Iris pigment epithelial cell (primary cell): ENCODE measurements at places on chromosomes 5 and 9.

- peak; percentile 89 for DNase-seq
Observed at GRCh38 chr9:33165263-33166151, 1.6 kb downstream of the B4GALT1 start.

GRCh38 chr5:132539716-132540115 is 3.6 kb downstream of the IL5 start:
- no peak for DNase-seq

DNA sequence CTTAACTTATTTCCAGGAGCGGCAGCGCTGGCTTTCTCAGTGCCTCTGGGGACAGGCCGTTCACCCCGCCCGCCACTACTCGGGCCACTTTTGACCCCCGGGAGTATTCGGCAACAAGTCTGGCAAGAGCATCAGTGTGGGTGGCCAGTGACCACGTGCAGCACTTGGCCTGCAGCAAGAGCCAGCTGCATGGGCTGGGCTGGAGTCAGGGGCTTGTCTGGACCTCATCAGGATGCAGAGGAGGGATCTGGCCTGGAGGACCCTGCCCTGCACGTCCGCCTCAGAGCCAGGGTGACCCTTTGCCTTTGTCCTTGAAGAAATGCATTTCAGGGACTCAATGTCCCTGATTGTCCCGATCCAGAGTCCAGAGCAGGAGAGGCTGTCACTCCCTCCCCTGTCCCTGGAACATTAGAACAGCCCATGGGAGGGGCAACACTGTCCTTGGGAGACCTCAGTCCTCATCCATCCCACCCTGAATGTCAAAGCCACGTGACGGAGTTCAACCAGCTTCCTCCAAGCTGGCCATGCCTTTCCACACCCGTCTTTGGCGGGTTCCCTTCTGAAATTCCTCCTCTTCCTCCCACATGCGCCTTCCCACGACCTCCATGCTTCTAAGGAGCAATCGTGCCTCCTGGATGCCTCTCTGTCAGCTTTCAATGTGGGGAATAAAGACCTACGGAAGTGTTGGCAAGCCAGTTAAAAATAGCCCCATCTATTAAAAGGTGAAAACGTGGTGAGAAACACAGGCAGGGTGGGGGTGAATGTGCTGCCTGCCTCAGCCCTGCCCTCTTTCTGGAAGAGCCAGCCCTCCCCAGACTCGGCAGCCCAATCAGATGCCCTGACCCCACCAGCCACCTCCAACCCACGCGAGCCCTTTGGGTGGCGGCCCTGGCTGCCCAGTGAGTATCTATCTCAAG is 99.0 kb downstream of the OLFM1 start:
- DNase-seq = no peak

DNA sequence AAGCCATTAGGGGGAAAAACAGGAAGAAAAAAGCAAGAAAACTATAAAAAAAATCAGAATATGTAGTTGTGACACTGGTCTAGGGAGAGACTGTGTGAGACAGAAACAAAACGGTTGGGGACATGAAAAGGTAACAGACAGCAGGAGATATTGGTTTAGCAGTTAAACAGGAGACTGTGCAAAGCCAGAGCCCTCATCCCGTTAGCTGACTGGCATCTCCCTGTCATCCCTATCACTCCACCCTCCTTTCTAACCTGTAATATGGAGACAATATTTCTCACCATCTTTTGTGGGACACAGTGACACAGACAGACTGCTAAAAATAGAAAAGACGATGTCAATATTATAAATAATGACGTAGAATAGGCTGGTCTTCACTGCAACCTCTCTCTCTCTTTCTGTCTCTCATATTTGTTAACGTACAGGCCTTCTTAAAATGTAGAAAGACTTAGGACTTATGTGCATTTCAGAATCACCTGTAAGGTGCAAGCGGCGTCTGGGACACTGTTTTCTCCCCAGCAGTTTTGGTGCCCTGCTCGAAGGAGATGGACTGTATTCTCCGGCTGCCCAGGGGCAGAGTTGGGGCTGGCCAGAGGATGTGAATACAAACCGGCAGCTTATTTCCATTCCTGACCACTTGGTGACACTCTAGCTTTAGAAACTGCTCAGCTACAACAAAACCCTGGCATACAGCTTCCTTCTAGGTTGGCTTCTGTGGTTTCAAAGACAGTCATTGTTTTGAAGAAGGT is 190.6 kb downstream of the MAT2B start:
- peak; percentile 85 for DNase-seq

DNA sequence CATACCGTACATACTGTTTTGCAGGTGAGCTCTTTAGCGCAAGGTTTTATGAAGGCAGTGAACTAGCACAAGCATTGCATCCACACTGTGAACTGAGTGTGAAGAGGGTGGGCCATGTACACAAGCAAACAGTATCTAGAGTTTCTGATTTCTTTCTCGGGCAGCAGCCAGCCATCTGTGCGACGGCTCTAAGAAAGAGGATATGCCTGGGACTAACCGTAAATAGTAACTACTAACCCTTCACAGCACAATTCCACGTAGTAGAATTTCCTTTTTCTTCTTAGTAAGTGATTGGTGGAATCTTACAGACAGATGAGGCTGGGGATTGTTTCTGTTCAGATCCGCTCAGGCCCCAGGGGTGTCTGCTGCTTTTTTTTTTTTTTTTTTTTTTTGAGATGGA is 89.0 kb downstream of the DRD1 start:
- no peak for DNase-seq

GRCh38 chr9:93136011-93136440 is 2.0 kb upstream of the NINJ1 start:
- DNase-seq = peak; percentile 83

DNA sequence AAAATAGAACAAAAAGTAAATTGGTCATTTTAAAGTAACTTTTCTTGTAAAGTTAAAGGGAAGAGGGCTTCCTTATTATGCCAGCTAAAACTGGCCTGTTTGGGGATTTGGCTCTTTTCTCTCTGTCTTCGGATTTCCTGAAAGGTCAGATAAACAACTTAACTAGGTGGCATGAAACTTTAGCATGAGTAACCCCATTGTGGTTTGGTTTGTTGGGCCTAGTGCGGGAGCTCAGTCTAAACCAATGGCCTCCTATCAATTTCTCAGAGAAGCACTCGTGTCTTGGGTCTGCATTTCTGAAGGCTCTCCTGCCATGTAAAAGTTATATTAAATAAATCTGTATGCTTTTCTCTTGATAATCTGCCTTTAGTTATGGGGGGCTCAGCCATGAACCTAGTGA is 48.5 kb upstream of the ANKH start:
- no peak for DNase-seq

DNA sequence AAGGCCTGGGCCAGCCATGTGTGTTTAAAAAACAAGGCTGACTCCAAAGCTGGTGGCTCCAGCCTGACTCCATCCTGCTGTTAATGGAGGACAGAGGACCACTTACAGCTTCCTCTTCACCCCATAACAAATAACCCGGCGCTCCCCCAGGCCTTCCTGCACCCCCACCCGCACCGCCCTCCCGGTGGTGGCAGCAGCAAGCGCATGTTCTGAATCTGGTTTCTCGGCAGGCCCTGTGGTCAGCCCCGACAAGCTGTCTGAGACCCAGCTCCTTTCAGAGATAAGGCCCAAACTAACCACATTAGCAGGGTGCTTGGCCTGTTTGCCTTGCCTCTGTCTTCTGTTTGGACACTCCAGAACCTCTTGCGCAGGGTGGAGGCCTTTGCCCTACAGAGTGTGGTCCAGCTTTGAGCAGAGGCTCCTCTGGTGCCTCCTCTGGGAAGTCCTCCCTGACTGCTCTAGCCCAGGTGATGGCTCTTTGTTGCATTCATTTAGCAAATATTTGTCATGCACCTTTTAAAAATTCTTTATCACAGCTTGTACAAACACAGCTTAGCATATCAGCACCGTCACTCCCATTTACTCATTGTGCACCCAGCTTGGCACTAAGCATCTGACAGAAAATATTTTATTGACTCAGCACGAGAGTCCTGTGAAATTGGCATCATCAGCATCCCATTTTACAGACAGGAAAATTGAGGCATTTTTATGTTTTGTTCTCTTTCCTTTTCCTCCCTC is 78.4 kb downstream of the NDFIP1 start:
- DNase-seq = no peak

DNA sequence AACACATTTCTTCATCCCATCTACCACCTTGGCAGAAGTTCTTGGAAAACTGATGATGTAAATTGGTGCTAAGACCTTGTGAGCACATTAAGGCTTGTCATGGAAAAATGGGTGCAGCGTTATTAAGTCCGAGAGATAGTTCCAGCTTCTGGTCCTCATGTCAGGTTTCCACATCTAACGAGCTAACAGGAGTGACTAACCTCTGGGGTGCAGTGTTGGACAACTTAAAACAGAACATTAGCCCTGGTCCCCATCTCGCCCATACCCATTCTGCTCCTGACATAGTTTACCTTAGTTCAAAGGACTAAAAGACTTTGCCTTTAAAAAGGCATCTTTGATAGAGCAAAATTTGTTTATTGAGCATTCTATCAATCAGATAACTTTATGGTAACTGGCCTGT is 128.0 kb downstream of the SLC1A3 start:
- DNase-seq = peak; percentile 36

GRCh38 chr5:173883347-173883924 is 4.7 kb upstream of the CPEB4 start:
- no peak for DNase-seq

GRCh38 chr5:16903480-16904300 is 32.4 kb downstream of the MYO10 start:
- DNase-seq = no peak

GRCh38 chr5:5348135-5348534 is 74.3 kb upstream of the ICE1 start:
- no peak for DNase-seq

GRCh38 chr5:160260881-160261815 is 31.8 kb downstream of the FABP6 start:
- peak; percentile 99 for DNase-seq

DNA sequence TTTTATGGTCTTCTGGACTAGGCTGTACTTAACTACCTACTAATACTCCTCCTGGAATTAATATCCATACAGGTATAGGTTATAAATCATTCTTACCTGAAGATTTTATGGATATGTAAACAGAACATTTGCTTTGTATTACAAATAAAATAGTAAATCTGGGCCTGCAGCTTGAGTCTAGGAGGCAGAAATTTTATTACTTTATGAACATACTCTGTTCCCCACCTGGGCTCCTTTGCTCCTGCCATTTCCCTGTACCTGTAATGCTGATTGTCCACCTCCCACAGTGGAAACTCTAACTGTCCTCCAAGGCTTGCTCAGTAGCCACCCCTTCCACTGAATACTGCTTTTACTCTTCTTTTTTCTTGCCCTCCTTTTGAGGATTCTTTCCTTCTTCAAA is 108.0 kb downstream of the PAM start:
- DNase-seq = no peak

- DNase-seq = no peak
Observed at GRCh38 chr5:142608081-142608480, 77.8 kb downstream of the FGF1 start.

- no peak for DNase-seq
Observed at GRCh38 chr9:127098916-127099553, 23.4 kb downstream of the ANGPTL2 start.

- peak; percentile 27 for DNase-seq
Observed at GRCh38 chr5:67014957-67015400, 181.6 kb downstream of the CD180 start.

DNA sequence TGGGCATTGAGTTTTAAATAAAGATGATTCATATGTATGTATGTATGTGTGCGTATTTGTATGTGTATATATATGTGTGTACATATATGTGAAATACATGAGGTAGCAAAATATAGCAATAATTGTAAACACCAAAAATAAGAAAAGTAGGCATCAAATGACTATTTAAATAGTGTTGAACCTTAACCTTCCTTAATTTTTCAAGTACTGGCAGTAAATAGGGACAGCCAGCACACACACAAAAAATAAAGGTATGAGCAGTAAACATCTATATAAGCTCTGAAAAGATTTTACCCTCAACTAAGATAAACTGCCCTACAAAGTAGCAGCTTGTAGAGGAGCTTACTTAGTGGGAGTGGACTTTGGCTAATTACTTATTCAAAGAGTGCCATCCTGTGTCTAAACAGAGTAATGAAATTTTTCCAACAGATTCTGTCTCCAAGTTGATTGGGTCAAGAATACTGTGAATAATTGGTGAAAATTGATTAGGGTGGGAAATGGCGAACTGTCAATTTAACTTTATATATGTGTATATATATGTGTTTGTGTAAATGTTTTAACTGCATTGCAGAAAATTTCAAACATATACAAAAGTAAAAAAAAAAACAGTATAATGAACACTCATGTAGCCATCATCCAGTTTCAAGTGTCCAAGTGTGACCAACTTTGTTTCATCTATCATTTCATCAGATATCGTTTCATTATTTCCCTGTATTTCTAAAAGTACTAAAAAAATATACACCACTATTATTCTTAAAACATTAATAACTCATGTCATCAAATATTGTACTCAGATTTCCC is 2.0 kb upstream of the ADAMTS6 start:
- DNase-seq = peak; percentile 86

GRCh38 chr9:134403682-134404301 is 77.5 kb downstream of the RXRA start:
- DNase-seq = peak; percentile 91

DNA sequence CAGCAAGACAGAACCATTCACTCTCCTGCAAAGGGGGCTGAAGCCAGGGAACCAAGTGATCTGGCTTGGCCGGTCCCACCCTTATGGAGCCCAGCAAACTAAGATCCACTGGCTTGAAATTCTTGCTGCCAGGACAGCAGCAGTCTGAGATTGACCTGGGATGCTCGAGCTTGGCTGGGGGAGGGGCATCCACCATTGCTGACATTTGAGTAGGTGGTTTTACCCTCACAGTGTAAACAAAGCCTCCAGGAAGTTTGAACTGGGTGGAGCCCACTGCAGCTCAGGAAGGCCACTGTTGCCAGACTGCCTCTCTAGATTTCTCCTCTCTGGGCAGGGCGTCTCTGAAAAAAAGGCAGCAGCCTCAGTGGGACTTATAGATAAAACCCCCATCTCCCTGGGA is 60.5 kb downstream of the TNFSF8 start:
- DNase-seq = no peak

- no peak for DNase-seq
Observed at GRCh38 chr5:64299805-64300204, 134.2 kb downstream of the RNF180 start.

DNA sequence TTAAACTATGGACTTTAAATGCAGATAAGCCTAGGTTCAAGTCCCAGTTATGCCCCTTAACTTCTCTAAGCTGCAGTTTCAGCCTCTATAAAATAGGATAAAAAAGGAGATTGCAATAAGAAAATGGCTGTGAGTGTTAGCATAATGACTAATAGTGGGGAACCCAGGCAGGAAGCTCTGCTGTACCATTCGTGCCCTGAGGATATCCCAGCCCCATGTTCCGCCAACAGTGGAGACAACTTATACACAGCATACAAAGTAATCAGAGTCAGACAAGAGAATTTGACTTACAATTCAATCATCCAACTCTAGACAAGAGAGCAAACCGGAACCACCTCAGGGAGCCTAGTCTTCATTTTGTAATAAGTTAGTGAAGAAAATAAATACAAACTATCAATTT is 141.5 kb upstream of the FSTL4 start:
- DNase-seq = peak; percentile 45

GRCh38 chr5:176781054-176781375 is 29.3 kb upstream of the UNC5A start:
- no peak for DNase-seq

GRCh38 chr5:111227226-111227782 is 3.1 kb downstream of the CAMK4 start:
- DNase-seq = no peak
